ENCODE measurements at places on chromosomes 2 and 18.

DNA sequence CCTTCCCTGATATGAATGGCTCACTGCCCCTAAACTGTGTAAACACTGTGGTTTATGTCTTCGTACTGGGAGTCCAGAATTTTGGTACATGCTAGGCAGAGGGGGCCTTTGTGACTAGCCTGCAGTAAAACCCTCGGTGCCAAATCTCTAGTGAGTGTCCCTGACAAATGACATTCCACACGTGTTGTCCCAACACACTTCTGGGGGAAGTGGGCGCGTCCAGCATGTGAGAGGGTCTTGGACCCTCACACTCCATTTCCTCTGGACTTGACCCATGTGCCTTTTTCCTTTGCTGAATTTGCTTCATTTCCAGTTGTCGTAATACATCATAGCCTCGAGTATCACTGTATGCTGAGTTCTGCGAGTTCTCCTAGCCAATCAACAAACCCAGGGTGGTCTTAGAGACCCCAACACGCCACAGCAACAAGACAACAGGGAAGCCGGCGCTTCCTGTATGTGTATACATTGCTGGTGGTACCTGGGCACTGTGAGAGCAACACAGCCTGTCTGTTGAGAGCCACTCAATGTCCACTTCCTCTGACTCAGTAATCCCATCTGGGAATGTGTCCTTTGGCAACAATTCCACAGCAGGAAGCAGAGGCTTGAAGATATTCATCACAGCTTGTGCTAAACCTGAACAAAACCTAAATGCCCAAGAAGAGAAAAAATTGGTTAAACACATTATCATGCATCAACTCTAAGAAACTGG, 26.9 kb upstream of the SLC66A3 start:
- no peak for DNase-seq

GRCh38 chr2:197358931-197359330, 48.4 kb upstream of the ANKRD44 start:
- DNase-seq: no peak

DNA sequence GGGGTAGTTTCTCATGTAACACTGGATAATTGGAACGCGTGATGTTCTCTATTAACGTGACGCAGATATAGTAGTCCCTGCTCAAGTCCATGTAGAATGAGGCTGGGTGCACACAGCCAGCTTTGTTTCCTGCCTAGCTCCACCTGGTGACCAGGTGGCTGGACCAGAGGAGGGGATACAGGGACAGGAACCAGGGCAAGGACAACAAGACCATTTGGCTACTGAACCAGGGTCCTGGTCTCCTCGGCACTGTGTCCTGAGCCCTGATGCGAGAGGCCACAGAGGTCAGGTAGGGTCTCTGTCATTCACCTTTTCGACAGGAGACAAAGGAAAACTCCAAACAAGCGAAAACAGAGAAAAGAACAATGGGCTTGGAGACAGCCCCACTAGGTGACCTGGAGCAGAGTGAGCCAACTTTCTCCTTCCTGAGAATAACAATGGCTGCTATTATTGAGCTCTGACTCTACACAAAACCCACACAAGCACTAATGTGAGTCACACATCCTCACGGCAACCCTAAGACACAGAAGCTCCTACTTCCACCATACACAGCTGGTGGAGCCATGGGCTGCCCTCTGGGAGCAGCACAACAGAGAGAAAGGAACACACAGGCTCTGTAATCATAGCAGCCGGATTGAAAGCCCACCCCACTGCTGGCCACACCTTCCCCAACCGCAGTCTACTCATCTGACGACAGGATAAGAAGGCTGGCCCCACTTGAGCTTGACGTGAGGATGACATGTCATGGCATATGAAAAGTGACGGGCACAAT, 67.3 kb upstream of the TEX51 start:
- no peak for DNase-seq

GRCh38 chr2:171447675-171448074, 13.6 kb downstream of the DCAF17 start:
- no peak for DNase-seq

GRCh38 chr18:23627970-23628369, 34.7 kb downstream of the ANKRD29 start:
- no peak for DNase-seq

- DNase-seq: no peak
Measured at GRCh38 chr2:71748227-71748626, 294.9 kb downstream of the DYSF start.

GRCh38 chr18:40855661-40856060, 1099.4 kb upstream of the PIK3C3 start:
- no peak for DNase-seq

GRCh38 chr2:127185093-127185492, 35.0 kb downstream of the CYP27C1 start:
- DNase-seq: peak; percentile 32

GRCh38 chr2:6103949-6104348, 411.8 kb downstream of the SOX11 start:
- peak; percentile 5 for DNase-seq

DNA sequence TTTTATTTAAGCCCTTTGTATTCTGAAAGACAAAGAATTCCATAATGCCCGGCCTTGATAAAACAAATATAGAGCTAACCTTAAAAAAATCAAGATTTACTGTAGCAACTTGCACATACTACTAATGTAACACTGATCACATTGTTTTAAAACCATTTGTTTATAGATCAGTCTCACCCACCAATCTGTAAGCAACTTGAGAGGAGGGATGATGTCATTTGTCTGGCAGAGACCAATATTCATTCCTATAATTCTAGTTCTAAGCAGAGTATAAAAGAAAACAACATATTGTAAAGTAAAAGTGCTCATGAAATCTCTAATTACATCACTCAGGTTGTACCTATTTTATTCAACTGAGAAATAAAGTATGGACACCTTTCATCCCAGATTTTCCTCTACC, 380.6 kb downstream of the TGIF1 start:
- DNase-seq: no peak

- DNase-seq: no peak
Measured at GRCh38 chr18:66377291-66377690, 226.6 kb downstream of the CDH19 start.

DNA sequence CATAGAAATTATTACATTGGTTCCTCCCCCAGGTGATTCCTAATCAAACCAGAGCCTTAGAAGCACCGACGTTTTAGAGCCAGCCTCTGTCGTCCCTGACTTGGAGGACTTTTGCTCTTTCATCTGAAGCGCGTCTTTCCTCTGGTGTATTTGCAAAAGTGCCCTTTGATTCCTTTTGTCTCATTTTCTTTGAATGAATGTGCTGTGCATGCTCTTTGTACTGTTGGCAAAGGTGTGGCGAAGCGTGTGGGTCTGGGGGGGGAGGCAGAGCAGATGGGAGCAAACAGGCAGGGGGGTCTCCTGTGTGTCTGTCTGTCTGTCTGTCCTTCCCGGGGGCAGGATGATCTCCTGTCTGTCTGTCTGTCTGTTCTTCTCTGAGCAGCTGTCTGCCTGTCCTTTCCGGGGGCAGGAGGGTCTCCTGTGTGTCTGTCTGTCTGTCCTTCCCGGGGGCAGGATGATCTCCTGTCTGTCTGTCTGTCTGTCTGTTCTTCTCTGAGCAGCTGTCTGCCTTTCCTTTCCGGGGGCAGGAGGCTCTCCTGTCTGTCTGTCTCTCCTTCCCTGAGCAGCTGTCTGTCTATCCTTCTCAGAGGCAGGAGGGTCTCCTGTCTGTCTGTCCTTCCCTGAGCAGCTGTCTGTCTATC, 205.5 kb upstream of the MYT1L start:
- no peak for DNase-seq

GRCh38 chr2:98172951-98173350, 86.0 kb downstream of the VWA3B start:
- DNase-seq: no peak

DNA sequence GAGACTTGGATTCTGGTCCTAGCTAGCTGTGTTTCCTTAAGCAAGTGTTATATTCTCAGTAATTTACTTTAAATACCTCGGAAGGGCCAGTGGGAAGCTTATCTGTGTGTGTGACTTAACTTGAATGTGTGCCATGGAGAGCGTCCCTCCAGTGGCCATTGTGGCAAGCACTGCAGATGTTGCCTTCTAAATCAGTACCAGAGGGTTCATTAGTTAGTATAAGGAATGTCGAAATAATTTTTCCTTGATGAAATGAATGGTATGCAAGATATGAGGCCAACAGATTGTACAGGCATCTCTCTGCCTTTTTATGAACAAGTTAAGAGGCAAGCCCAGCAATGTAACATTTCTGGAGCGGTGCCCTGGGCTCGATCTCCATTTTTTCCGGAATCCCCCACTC, 52.0 kb downstream of the FBXO36 start:
- DNase-seq: no peak

Measured in activated CD4-positive, alpha-beta T cell treated with anti-CD3 and anti-CD28 coated beads for 48 hours (primary cell).